Putamen (tissue), 1 donor: ENCODE measurements at places on chromosomes 2 and 18.

GRCh38 chr2:198546122-198546521 lies 741.7 kb downstream of the PLCL1 start:
- DNase-seq = no peak

DNA sequence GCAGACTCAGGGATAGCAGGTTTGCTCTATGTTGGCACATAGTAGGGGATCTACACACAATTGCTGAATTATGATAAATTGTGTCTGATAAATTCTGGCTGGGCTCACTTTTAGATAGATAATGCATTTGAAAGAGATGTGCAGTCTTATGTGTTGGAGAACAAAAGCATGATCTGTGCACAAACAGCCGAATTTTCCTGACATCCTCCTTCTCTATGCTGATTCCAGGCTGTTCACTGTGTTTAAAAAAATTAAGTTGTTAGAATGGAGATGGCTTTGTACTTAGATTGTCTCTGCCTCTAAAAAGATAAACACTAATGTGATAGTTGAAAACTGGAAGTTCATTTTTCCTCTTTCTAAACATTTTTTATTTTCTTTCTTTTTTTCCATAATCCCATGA lies 2.1 kb downstream of the CERS6 start:
- no peak for DNase-seq

DNA sequence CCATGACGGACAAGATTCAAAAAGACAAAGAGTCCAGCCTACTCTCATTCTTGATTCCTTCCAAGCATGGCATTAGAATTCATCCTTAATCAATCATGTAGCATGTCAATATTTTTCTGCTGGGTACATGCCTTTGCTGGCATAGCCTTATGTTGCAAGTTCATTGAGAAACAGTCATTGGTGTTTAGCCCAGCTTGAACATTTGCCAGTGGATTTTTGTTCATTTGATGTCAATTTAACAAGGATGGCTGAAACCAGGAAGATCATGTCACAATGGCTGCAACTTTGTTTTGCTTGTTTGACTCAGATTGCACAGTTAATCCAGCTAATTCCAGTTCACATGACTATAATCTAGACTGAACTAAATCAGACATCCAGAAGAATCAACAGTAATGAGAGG lies 1132.2 kb downstream of the LRP1B start:
- DNase-seq = no peak

DNA sequence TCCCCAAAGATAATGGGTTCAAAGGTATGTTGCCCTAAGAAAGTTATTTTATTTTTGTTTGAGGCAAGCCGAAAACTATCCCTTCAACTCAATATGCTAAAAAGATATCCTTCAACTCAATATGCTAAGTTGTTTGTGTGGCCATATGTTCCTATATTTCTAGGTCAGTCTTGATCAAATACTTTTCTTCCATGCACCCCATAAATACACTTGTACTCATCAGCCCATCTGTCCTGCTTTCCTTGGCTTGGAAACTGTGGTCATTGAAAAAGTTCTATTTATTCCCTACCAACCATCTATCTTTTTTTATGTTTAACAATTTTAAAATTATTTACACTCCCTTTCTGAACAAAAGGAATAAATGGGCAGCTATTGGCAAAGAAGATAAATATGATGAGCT lies 447.7 kb downstream of the NRXN1 start:
- no peak for DNase-seq

GRCh38 chr18:58781627-58782194 lies 83.0 kb upstream of the ZNF532 start:
- peak; percentile 79 for DNase-seq

- no peak for DNase-seq
Observed at GRCh38 chr2:237260039-237260620, 153.8 kb downstream of the COL6A3 start.

DNA sequence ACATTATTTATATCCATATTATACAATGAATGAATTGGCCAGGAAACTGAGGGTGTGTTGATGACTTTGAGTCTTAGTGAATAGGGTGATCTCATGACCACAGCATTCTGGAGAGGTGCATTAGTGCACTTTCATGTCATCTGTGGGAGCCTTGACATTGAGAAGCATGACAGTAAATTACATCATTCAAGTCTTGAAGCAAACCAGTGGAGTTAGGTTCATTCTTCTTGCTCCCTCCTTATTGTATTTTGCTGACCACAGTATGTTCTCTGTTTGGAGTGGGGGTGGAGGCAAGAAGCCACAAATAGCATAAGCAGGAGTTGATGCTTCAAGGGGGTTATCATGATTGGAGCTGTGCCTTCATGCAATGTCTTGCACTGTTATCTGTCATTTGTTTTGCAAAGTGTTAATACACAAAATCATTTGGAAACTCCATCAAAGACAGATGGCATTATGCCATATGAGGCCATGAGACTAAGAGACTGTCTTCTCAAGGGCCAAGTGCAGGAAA lies 680.2 kb downstream of the NYAP2 start:
- no peak for DNase-seq

- peak; percentile 75 for DNase-seq
Observed at GRCh38 chr2:239716536-239717318, 308.4 kb downstream of the NDUFA10 start.

DNA sequence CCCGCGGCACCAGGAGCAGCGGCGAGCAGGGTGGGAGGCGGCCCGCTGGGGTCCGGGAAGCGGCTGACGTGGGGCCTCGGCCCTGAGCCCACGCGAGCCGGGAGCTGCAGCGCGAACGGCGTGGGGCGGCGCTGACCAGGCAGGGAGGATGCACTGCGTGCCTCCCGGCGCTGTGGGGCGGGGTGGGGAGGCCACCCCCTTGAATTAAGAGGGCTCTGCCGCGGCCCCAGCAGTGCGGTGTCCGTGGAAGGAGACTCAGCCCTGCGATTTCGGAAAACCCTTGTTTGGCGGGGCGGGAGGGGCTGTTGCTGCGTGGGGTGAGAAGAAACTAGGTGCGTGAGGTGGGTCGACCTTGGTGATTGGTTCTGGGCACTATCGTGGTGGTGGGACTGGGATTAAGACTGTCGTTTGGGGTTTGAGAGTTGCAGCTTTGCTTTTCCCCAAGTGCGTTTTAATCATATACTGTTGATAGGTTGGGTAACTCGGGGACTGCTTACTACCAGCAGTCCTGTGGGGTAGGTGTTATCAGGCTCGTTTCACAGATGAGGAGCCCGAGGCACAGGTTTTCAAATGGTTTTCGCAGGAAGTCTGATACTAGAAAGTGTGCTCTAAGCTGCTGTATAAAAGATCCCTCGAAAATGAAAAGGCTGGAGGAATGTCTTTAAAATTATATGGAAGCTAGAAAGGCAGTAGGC lies 722 bp downstream of the ACSL3 start:
- DNase-seq = peak; percentile 12

- no peak for DNase-seq
Observed at GRCh38 chr2:183227176-183227575, 102.9 kb downstream of the NUP35 start.

- no peak for DNase-seq
Observed at GRCh38 chr2:236753606-236754270, 184.1 kb downstream of the ACKR3 start.

GRCh38 chr18:32870611-32871010 lies 97.8 kb upstream of the KLHL14 start:
- DNase-seq = no peak

GRCh38 chr2:14136030-14136429 lies 496.5 kb upstream of the LRATD1 start:
- DNase-seq = no peak

- DNase-seq = no peak
Observed at GRCh38 chr2:43121580-43122314, 104.7 kb downstream of the ZFP36L2 start.

GRCh38 chr2:177726931-177727348 lies 334.4 kb downstream of the AGPS start:
- no peak for DNase-seq

DNA sequence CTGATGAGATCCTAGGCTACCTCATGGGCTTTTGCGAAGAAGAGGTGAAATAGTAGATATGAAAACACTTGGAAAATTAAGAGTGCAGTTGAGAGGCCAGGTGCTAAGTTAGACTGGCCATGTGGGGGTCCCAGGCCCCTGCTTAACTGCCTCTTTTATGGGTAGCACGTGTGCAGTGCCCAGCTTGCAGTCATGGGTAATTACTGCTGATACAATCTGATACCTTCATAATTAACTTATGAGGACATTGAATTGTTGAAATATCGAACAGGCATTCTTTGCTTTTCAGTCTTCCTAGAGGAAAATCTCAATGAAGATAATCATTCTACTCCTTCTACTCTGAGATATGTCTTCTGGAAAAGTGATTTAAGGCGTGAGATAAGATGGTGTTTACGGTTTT lies 11.6 kb downstream of the TRAF3IP1 start:
- no peak for DNase-seq
